HS-5 (cell line): ENCODE measurements at places on chromosomes 11 and 22.
A peak's percentile ranks its signal among the peaks of the same experiment; 100 is the strongest.

- DNase-seq = no peak
Measured at GRCh38 chr11:71432761-71433647, 15.2 kb downstream of the DHCR7 start.

- no peak for DNase-seq
Measured at GRCh38 chr22:41070665-41071331, 21.6 kb upstream of the EP300 start.

DNA sequence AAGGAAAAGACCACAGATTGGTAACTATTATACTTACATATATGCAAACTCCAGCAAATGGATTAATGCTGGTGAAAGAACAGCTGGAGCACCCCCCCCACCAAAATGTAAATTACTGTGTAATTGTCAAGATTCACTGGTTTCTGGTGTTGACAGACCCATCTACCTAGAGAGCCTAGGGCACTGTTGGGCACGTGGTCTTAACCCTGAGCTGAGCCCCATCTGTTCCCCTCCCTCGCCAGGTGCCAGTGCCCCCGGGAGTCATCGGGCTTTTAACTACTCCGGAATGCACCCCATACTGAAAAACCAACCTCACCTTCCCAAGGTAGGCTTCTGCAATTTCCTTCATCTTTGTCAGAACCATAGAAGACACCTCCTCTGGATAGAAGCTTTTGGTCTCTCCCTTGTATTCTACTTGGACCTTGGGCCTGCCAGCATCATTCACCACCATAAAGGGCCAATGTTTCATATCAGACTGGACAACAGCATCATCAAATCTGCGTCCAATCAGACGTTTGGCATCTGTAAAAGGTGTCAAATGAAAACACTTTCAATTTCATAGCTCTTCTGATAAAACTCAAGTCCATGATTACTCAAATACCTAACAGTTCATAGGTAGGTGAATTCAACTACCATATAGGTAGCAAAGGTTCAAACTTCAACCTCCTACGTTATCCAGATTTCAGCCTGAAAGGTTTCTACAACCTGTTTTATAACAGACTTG, 1.5 kb downstream of the HSPA8 start:
- DNase-seq = no peak

- no peak for DNase-seq
Measured at GRCh38 chr11:82546661-82547557, 186.8 kb downstream of the FAM181B start.

DNA sequence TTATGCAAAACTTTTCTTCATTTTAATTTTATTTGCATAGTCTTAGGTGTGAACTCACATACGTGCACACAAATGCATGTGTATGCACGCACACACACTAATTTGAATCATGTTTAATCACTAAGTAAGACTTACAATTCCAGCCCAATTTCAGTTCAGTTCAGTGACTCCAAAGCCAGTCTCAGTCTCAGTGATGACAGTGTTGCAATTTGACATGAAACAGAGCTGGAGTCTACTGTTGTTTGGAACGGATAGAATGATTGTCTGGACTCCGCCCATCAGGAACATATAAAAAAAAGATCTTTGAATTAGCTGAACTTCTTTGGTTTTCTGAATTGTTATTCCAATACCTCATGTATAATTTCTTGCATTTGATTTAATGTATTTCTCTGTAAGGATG, 14.9 kb upstream of the OR51S1 start:
- no peak for DNase-seq

DNA sequence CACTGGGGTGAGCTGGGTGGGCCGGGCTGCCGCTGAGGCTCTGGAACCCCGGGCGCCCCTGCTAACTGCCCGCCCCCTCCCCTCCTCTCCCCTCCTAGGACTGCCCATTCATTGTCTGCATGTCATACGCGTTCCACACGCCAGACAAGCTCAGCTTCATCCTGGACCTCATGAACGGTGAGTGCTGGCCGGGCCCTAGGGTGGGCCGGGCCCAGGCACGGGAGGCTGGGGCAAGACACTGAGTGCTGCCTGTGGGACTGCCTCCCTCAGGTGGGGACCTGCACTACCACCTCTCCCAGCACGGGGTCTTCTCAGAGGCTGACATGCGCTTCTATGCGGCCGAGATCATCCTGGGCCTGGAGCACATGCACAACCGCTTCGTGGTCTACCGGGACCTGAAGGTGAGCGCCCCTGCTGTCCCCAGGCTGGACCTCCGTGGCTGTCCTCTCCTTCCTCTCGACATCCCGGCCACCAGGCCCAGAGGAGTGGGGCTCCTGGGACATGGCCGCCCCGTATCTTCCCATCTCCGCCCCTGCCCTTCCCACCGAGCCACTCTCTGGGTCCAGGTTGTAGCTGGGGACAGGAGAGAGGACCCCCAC, 7.5 kb upstream of the ANKRD13D start:
- DNase-seq = no peak

DNA sequence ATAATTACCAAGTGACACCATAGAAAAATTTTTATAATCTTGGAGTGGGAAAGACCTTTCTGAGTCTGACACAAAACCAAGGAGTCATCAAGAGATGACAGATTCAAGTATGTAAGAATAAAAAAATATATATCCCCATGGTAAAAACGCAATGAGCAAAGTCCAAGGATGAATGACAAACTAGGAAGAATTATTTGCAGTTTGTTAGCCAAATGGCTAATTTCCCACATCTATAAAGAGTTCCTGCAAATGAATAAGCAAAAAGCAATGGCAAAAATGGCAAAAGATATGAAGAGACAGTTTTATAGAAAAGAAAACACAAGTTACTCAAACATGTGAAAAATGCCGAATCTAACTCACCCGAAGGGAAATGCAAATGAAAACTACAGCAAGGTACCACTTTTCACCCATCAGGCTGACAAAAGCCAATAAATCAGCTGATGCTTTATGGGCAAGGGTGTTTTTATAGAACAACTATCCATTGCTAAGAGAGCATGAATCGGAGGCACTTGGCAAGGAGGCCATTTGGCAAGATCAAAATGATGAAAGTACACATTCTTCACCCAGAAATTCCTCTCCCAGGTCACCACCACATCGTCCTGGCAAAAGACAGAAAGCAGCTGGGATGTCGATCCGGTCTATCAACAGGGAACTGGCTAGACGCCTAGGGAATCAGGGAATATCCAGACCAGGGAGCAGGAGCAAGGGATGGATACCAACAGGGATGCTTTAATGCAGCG, 21.1 kb upstream of the KLHL35 start:
- no peak for DNase-seq

GRCh38 chr11:10274726-10275125, 19.3 kb downstream of the SBF2 start:
- DNase-seq = no peak

DNA sequence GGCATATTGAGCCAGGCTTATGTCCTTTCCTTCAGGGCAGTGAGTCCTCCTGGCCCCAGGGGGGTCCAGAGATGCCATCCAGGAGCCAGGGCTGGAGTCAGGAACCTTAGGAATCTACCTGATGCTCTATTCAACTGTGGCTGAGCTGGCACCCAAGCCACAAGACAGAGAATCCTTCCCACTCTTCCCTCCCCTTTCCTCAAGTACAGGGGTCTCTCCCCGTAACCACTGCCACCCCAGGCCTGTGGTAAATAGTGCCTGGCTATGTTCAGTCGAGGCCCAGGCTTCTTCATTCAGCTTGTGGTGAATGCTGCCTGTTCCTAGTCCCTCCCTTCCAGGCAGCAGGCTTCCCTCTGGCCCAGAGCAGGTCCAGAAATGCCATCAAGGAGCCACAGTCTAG, 45.5 kb upstream of the THY1 start:
- DNase-seq = no peak

DNA sequence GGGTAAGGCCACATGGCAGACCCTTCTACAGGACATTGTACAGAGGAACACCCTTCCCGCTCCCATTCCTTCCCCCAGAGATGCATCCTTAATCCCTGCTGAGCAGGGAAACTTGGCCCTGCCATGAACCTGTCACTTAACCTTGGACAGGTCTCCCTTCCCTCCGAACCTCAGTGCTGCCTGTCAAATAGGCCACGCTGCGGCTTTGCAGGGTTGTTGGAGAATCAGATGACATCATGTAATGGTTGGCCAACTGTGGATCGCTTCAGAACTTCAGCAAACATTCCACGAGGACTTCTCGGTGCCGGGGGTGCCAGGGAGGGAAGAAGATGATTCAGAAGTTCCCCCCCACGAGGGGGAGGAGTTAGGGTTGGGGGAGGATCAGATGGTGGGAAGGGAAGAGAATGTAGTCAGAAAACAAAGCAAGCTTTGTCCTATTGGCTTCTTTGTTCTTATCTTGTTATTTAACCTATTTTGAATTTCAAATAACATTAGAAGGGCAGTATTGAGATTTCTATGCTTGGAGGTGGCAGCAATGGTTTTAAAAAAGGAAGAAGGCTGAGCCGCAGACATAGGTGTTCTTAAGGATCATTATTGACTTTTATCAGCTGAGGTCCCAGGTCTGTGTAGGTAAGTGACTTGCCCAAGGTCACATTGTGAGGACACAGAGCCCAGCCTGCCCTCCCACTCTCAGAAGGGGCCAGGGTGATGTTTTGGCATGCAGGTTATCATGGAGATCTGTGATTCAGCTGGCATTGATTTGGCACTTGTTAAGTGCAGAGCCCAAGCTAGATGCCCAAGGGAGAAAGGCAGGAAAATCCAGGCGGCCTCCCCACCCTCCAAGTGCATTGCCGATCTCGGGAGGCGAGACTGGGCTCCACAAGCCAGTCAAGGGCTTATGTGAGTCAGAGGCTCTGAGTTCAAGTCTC, 3.1 kb downstream of the CDC42EP1 start:
- DNase-seq = peak; percentile 77

DNA sequence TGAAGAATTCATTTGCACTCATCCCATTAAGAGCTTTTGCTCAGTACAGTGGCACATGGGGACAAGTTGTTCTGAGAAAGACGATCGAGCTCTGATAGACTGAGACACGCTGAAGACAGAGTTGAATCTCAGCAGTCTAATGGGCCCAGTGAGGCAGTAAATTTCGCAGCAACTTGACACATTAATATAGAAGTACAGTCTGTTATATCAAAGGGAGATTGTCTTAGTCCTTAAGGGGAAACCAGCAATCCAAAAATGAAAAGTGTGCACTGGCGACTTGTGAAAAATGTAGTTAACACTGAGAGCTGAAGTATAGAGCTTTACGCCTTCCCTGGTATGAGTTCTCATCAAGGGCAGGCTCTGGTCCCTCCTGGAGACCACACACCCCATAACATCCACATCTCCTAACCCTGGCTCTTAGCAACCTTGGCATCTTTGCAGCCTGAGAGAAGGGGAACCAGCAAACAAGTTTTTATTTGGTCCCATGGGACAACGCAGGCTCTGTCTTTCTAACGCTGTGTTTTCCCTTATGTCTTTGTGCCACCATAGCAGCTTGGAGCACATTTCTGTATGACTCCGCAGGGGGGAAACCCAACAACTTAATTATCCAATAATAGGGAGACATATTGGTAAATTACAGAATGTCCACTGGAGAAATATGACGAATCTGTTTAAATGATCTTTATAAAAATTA, 952.5 kb downstream of the OPCML start:
- no peak for DNase-seq

GRCh38 chr11:108048269-108048668, 39.6 kb downstream of the CUL5 start:
- DNase-seq = no peak

DNA sequence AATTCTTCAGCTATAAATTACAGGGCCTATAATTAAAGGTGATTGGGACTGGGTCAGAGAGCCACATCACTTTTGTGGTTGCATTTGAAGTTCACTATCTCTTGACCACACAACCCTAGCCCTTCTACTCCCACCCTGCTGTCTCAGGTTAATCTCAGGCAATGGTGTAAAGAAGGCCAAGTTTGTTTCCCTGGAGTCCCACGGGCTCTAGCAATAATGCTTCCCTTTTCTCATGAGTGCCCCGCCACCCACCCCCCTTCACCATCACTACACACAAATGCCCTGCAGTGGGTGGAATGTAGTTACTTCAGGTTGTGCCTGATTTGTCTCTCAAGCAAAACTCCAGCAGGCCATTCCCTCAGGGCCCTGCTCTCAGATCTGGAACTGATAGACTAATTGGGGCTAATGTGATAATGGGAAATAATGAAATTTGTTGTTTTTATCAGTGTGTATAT, 1.8 kb upstream of the EHF start:
- no peak for DNase-seq

DNA sequence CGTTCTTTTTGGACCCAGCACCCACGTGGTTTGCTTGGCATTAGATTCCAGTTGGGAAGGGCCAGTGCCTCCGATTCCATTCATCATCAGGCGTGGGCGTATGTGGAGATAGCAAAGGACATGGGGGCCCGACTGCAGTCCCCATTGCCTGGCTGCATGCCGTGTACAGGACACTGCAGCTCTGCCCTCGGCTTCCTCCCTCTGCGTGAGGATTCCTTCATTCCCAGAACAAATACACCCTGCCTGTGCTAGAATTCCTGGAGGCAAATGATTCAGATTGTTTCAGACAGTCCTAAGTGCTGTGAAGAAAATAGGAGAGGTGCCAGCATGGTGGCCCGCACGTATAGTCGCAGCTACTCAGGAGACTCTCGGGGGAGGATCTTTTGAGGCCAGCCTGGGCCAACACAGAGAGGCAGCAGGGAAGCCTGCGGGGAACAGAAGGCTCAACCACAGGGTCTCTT, 15.4 kb downstream of the DERL3 start:
- no peak for DNase-seq

GRCh38 chr11:67389477-67389876, 2.3 kb upstream of the RAD9A start:
- DNase-seq = no peak

GRCh38 chr11:132821499-132821898, 710.8 kb downstream of the OPCML start:
- no peak for DNase-seq

- DNase-seq = no peak
Measured at GRCh38 chr11:10371926-10372641, 67.2 kb downstream of the ADM start.
